ENCODE measurements at places on chromosomes 5 and 9.
A peak's percentile ranks its signal among the peaks of the same experiment; 100 is the strongest.

DNA sequence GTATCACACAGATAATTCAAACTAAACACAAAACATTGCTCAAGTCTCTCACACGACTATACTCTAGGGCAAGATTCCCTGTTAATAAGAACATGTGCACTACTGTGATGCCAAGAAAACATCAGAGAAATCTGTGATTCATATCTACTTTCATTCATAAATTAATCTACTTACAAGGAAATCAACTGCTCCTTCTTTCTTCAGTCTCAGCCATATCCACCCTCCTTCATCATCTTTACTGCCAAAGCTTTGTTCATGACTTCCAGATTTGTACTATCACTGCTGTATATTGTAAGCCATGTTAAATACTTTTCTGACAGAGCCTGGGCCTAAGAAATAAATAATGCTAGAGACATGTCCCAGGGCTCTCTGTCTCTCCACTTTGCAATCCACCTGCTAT lies 35.1 kb downstream of the CTNNAL1 start:
- no peak for DNase-seq

- DNase-seq: no peak
Observed at GRCh38 chr9:5851445-5851844, 18.5 kb upstream of the ERMP1 start.

- DNase-seq: no peak
Observed at GRCh38 chr5:135398160-135398854, 724 bp downstream of the MACROH2A1 start.

- DNase-seq: no peak
Observed at GRCh38 chr5:154368041-154368800, 77.6 kb upstream of the SAP30L start.

DNA sequence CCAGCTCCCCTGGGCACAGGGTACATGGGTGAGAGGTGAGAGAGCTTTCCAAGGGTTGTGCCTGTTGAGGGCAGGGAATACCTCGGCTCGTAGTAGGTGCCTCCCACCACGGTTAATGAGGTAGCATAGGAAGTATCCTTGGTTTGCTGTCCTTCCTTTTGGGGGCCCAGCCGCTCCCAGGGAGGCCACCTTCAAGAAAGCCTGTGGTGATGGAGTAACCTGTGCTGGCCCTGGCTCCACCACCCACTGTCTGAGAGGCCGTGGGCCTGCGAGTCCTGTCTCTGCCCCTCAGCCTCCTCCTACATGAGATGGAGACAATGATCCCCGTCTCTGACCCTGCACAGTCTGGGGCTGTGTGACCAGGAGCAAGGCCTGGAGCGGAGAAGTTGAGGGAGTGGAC lies 40.8 kb downstream of the COL27A1 start:
- no peak for DNase-seq

GRCh38 chr9:84975926-84976325 lies 306.4 kb downstream of the NTRK2 start:
- no peak for DNase-seq

- DNase-seq: peak; percentile 82
Observed at GRCh38 chr9:33415501-33416038, 13.2 kb upstream of the AQP7 start.

DNA sequence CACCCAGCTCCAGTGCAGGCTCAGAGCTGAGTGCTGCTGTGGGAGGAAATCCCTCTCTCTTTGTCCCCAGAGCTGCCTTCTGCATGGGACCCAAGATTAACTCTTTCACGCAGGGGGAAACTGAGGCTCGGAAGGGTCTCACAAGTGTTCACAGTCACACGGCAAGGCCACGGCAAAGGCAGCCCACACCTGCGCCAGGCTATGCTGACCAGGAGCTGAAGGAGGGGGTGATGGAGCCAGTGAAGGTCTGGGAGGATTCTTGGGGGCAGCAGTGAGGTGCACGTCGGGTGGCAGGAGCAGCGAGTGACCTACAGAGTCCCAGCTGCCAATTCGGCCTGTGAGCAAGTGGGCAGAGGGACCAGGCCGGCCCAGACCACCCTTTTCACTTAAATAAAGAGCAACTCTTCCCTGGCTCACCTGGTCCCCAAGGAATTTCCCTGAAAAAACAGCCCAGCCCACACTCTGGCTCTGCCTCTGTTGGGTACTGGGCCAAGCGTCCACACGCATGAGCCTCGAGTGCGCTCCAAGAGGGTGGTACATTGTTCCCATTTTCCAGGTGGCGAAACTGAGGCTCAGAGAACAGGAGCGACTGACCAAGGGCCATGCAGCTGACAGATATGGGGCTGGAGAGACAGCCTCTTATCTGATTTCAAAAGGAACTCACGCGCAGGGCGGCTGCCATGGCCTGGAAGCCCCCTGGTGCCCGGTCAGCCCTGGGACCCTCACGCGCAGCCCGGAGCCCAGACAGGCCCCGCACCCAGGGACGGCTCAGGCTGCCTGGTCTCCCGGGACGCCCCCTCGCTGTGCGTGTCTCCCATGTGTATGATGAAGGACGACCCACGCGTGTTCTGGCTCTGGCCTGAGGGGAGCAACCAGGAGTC lies 28.2 kb downstream of the SARDH start:
- no peak for DNase-seq

DNA sequence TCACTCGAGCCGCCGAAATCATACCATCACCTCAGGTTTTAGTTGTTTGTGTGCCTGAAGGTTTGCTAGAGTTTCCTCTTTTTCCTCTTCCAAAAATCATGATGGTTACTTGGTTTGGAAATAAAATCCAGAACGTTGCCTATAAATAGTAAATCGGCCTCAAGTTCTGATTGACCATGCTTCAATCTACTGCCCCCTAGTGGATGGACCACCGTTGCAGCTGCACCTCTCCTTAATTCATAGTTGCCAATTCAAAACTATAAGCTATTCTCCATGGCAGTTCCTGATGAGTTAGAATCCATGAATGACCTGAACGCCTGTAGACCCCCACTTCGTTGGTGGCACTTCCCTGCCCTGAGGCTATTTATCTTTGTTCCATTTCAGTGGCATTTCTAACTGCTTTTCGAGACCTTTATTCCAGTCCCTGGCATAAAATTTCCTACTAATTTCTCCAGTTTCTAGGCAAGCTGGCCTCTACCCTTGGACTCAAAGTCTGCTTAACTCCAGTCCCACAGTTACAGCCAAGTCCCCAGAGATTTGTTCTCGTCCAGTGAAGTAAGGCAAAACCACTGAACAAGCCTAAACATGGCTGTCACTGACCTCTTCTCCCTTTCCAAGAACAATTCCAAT lies 422.6 kb downstream of the EFNA5 start:
- DNase-seq: no peak

- DNase-seq: no peak
Observed at GRCh38 chr5:1732945-1733344, 66.7 kb downstream of the MRPL36 start.

DNA sequence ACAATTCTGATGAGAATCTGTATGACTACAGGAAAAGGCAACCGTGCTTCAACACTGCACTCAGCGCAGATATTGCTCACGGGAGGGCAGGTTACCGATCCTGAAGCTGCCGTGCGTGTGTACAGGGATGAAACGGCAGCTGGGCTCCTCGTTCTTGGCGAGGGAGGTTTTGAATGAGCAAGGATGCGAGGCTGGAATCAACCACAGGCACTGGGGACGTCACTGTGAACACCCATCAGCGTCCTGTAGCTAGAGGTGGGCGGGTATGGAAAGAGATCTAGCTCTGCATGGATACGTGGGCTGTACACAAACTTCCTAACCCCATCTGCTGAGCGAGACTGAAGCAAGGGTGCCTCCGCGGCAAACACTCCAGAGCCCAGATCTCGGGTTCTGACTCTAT lies 84.3 kb upstream of the COL5A1 start:
- DNase-seq: no peak

DNA sequence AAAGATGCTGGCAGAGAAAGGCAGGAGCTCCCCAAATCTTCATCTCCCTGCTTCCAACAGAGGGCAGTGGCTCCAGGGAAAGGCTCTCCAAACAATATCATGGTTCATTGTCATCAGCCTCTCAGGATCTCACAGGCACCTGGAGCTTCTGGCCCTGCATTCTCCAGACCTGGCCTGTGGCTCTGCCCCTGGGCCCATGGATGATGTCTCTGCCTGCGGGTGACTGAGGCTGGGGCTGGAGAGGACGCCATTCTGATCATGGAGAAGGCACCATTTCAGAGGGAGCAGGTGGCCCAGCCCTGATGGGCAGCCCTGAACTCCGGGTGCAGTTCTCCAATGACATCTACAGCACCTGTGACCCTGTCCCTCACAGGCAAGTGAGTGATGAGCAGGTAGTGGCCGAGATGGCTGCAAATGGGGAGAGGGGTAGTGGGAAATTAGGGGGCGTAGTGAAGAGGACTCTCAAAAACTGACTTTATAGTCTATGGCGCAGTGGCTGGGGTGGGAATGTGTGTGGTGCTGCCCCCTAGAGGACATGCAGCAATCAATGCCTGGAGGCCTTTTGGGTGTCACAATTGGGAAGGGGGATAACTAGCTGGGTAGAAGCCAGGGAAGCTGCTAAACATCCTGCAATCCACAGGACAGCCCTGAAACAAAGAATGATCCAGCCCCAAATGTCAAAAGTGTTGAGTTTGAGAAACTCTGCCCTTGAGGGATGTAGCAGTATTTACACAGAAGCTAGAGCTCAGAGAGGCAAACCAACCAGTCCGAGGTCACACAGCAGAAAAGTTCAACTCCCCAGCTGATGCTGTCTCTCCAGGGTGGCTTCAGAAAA lies 3.2 kb downstream of the SH3PXD2B start:
- DNase-seq: no peak

DNA sequence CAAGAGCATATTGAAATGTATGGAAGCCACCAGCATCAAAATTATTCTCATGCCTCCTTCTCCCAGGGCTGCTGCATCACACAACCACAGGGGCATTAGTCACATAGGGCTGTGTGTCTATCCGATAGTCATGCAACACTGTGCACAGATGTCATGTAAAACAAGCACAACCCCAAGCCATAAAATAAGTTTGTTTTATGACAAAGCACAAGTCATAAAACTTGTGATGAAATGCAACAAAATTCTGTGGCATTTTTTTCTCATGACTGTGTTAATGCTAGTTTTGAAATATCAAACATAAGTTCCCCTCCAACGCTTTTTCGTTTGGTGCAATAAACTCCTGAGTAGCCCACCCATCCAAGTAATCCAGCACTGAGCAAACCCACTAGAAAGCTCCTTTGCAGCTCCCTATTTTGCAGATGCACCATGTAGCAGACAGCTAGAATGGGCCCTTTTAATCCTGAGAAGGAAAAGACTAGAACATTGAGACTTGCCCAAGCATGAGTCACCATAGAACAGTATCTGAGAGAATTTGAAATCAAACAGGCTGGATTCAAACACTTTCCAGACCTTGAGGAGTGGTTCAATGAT lies 93.3 kb upstream of the ZNF366 start:
- no peak for DNase-seq

GRCh38 chr9:18580151-18580550 lies 106.2 kb downstream of the ADAMTSL1 start:
- DNase-seq: no peak

DNA sequence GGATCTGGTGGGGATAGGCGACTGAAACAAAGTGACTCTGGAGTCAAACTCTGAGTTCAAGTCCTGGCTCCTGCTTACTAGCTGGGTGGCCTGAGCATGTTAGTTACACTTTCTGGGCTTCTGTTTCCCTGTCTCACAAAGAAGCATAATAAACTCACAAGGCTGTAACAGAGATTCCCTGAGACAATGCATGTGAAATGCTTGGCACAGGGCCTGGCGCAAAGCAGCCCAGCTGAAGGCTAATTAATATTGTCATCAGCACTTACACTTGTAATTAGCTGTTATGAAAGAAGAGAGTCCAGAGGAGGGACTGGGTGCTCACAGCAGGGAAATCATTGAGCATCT lies 64.1 kb upstream of the SPOCK1 start:
- DNase-seq: no peak

- no peak for DNase-seq
Observed at GRCh38 chr5:153881687-153882086, 157.0 kb downstream of the FAM114A2 start.

DNA sequence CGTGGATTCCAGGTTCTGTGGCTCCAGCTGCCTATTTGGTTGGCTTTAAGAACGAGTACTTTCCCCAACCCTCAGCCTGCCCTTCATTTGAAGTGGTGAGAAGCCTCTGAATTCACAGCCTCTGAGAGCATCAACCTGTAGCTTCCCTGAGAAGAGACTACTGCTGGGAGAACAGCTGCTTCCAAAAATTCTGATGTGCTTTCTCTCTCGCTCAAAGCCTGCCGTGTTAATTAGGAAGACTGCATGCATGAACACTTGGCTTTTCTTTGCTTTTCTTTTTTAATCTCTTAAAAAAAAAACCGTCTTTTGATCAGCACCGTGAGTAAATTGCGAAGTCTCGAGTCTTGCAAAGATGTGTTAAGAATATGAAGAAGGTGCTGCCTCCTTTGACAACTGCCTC lies 153.4 kb upstream of the MAP1B start:
- no peak for DNase-seq

DNA sequence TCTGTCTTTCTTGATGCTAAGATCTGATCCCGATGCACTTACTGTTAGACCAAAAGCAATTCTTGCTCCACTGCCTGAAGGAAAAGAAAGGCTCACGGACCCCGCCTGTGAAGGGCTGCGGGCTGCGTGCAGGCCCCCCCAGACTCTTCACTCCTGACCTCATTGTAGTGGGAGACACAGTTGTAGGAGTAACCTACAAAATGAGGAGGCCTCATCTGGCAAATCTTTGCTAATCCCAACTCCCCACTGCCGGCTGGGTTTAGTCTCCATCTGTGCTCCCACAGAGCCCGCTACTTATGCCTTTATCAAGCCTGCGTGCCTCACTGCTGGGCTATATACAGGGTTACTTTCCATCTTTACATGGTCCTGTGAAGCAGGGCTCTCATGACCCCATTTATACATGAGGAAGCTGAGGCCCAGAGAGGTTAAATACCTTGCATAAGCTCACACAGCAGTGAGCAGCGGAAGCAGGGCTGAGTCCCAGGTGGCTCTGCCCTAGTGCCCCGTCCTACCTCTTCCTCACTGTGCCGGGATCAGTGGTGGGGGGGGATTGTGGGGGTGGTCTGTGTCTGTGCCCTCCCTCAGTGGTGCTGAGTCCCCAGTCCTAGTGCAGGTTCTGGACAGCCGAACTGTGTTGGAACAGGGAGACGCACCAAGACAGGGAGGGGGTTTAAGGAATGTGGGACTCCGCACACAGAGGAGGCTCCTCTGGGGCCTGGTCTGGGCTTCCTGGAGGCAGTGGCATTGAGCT lies 43.9 kb upstream of the RNF130 start:
- DNase-seq: peak; percentile 28
